ENCODE measurements at places on chromosomes 12 and 14. TPM values are rescaled to one million over a fixed set of nuclear protein-coding genes. Genes with fewer than 3 reads are reported as not detected.

NANOG gene
- 1.3 TPM for total RNA-seq

NPFF gene
- not detected for total RNA-seq

ARF3 gene
- total RNA-seq = 162 TPM

LRRC10 gene
- not detected for total RNA-seq

LRRK2 gene
- total RNA-seq = not detected

PRIMA1 gene
- 2.4 TPM for total RNA-seq

RPL10L gene
- not detected for total RNA-seq

PIANP gene
- total RNA-seq = 48.8 TPM

ATG101 gene
- 26.2 TPM for total RNA-seq

GPR65 gene
- total RNA-seq = not detected

RFX4 gene
- not detected for total RNA-seq

TAS2R14 gene
- 3.3 TPM for total RNA-seq

CLEC4E gene
- not detected for total RNA-seq

DPPA3 gene
- not detected for total RNA-seq

SSTR1 gene
- 8.2 TPM for total RNA-seq

KIF26A gene
- 5.9 TPM for total RNA-seq

LGALS3 gene
- not detected for total RNA-seq

ZNF10 gene
- total RNA-seq = 29.8 TPM

PITPNM2 gene
- 19.6 TPM for total RNA-seq

TSHR gene
- 0.74 TPM for total RNA-seq

ATF1 gene
- total RNA-seq = 7.1 TPM

PRH2 gene
- total RNA-seq = not detected

MED13L gene
- total RNA-seq = 95.5 TPM

DACT1 gene
- total RNA-seq = 39.9 TPM

GALNT9 gene
- total RNA-seq = 13.7 TPM

KRT5 gene
- not detected for total RNA-seq

TM9SF1 gene
- total RNA-seq = 35.0 TPM

ERP27 gene
- not detected for total RNA-seq

SEL1L gene
- 43.1 TPM for total RNA-seq

LRP1 gene
- 125 TPM for total RNA-seq

RNF212B gene
- not detected for total RNA-seq

Data from glutamatergic neuron (in vitro differentiated cells).